Effector CD4-positive, alpha-beta T cell (primary cell): ENCODE measurements at places on chromosomes 1 and 21.
A peak's percentile ranks its signal among the peaks of the same experiment; 100 is the strongest.

DNA sequence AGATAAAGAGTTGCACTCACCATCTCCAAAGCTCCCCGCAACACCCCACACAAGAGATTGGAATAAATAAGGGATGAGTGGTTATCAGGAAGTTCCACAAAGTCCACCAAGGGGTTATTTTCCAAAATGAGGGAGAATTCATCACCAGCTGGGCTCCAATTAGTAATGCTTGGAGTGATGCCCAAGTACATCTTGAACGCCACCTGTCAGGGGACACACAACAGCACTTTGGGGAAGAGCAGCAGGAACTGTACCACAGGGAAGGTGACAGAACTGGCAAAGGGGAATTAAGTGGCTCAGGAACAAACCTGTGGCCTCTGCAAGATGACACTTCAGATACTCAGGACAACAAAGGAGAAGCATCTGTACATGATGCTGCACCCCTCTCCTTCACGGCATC, 11.5 kb downstream of the TRAPPC3 start:
- no peak for DNase-seq

DNA sequence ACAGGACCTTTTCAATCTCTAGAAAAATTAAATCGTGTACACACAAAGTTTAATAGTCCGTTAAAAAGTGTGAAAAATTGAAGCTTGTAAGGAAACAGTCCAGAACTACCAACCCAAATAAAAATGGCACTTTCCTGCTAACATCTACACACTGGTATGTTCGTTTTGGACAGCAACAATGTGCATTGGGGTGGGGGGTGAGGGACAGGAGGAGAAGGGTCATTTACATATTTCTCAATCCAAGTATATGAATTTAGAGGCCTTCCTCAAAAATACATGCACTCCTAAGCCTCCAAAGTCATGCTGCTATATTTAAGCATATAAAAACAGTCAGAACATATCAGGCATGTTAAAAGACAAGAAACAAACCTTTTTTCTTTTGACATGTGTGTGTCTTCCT, 2.5 kb downstream of the PPP1R15B start:
- DNase-seq: no peak

- DNase-seq: no peak
Measured at GRCh38 chr1:44678120-44678519, 3.6 kb downstream of the ARMH1 start.

DNA sequence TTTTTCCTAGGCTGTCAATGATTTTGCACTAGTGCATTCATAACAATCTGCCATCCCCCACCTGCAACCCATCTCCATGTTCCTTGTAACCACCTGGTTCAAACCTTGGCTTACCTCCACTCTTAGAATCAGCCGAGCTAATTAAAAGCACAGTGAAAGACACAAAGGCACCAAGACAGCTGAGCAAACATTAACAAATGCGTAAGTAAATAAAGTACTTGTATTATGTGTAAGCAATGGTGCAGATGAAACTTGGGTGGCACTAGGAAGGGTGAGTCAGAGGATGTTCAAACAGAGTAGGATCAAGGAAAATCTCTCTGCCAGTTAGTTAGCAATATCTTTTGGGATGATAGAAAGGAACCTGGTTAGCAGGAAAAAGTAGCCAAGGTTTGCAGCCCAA, 5.1 kb upstream of the FOXJ3 start:
- DNase-seq: no peak

DNA sequence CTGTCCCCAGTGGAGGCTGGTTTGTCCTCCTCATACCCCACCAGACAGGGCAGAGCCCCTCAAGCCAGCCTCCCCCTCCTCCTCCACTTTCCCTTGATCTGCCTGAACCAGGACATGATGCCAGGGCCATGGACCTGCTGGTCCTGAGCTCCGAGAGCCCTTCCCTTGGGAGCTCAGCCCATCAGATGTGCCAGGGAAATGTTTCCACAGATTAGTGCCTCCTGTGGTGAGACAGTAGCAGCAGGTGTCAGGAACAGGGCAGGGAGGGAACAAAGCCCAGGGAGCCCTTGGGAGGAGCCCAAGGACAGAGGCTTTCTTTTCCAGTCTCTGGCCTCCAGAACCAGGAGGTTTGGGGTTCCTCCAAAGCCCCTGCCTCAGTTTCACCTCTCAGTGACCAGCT, 14.6 kb upstream of the SLC41A1 start:
- DNase-seq: no peak

GRCh38 chr1:22607154-22607553, 29.3 kb upstream of the C1QA start:
- no peak for DNase-seq

DNA sequence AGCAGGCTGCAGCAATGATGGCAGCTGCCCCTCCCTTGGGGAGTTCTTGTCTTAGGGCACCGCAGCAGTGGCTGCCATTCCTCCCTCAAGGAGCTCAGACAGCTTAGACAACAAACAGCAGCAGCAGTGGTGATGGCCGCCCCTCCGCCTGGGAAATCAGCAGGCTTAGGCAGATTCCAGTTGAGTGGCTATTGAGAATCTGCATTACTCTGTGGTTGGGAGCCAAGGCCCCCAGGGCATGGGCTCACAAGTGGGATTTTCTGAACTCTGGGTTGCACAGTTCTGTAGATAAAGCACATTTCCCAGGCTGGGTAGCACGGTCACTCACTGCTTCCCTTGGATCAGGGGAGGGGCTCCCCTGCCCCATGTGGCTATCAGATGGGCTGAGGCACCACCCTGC, 1280.7 kb upstream of the TMPRSS15 start:
- no peak for DNase-seq

GRCh38 chr1:201144701-201145100, 9.6 kb downstream of the TMEM9 start:
- no peak for DNase-seq

- DNase-seq: no peak
Measured at GRCh38 chr1:213621077-213621476, 366.7 kb upstream of the PROX1 start.

- DNase-seq: no peak
Measured at GRCh38 chr1:51002516-51002915, 32.5 kb downstream of the CDKN2C start.

- no peak for DNase-seq
Measured at GRCh38 chr1:211741788-211742187, 66.4 kb upstream of the NEK2 start.

DNA sequence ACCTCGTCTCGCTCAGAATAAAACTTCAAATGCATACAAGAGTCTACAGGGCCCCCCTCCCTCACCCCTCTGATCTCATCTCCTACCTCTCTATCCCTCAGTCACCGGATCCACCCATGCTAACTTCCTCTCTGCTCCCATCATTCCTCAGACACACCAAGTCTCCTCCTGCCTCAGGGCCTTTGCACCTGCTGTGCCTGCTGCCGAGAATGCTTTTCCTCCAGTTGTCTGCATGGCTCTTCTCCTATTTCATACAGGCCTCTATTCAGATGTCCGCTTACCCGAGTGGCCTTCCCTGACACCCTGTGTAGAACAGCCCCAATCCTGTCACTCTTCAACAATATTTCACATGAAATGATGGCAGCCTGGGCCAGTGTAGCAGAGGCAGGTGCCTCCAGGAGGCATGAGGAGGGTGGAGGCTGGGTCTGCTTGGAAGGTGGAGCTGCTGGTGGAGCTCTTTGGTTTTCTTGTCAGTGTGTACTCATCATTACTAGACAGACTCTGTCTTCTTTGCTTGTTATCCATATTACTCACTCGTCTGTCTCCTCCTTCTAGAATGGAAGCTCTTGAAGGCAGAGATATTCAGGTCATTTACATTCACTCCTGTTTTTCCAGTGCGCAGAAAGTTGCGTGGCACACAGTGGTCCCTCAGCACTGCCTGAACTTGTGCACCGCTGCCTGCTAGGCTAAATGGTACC, 4.2 kb downstream of the SH2D2A start:
- no peak for DNase-seq

GRCh38 chr1:98677288-98677687, 15.8 kb downstream of the SNX7 start:
- DNase-seq: no peak

- no peak for DNase-seq
Measured at GRCh38 chr1:24503870-24504523, 1.4 kb downstream of the RCAN3 start.

GRCh38 chr1:31645274-31645568, 545 bp upstream of the PEF1 start:
- no peak for DNase-seq

- DNase-seq: peak; percentile 19
Measured at GRCh38 chr1:110155878-110156522, 5.7 kb downstream of the SLC6A17 start.

- DNase-seq: no peak
Measured at GRCh38 chr1:91635763-91636162, 135.1 kb downstream of the CDC7 start.

GRCh38 chr1:38030596-38031512, 15.7 kb downstream of the POU3F1 start:
- no peak for DNase-seq

- DNase-seq: no peak
Measured at GRCh38 chr1:51744506-51745303, 127.8 kb downstream of the OSBPL9 start.

DNA sequence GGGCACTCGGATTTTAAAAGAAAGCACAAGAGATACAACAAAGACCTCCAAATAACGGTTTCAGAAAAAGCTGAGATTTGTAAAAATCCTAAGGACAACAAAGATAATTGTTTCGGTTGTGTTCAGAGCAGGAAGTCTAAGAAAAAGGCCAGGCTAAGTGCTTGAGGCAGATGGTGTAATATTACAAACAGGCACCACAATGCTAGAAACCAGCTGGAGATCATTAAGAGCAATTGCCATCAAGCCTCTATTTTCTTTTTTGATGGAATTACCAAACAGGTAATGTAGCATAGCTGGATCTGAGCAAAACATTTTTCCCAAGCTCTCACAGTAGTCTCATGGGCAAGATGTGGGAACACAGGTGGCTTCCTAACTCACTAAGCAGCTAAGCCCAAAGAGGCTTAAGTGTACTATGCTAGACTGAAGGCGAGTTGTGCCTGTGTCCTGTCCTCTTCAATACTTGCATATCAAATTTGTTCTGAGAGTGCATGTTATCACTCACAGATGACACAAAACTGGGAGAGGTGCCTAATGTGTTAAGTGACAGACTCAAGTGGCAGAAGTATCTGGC, 161.6 kb downstream of the GLUL start:
- no peak for DNase-seq

- no peak for DNase-seq
Measured at GRCh38 chr1:61084491-61085031, 2.2 kb downstream of the NFIA start.

- no peak for DNase-seq
Measured at GRCh38 chr1:168637350-168637991, 61.1 kb downstream of the XCL1 start.

- DNase-seq: no peak
Measured at GRCh38 chr1:96076589-96076988, 645.0 kb upstream of the PTBP2 start.

- DNase-seq: no peak
Measured at GRCh38 chr1:201332021-201332420, 45.5 kb downstream of the TNNT2 start.

- DNase-seq: no peak
Measured at GRCh38 chr1:233613252-233614172, at the start of gene KCNK1. Gene KCNK1 (plus strand): TSS chr1:233614106. CDS start chr1:233614172, 66 bp downstream.

- DNase-seq: no peak
Measured at GRCh38 chr1:208111646-208112190, 132.5 kb downstream of the PLXNA2 start.

- DNase-seq: no peak
Measured at GRCh38 chr1:231699784-231700183, 73.2 kb downstream of the DISC1 start.

- no peak for DNase-seq
Measured at GRCh38 chr1:209659909-209660308, 7.7 kb upstream of the LAMB3 start.

- DNase-seq: no peak
Measured at GRCh38 chr1:186482661-186483255, 21.8 kb upstream of the PDC start.

DNA sequence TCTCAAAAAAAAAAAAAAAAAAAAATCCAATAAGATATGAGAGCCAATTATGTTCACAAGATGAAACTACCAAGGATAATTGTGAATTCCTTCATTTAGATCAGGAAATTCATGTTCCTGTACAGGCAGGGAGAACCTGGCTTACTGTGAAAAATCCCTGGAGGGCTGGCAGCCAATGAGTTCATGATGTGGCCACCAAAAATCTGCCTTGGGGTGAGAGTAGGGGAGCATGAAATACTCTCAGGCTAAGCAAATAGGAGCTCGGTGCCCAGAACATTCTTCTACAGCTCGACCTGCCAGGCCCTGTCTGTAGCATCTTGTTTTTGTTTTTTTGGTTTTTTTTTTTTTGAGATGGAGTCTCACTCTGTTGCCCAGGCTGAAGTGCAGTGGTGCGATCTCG, 50.1 kb downstream of the PIK3CD start:
- no peak for DNase-seq

GRCh38 chr1:31273619-31274018, 23.0 kb downstream of the SNRNP40 start:
- no peak for DNase-seq

DNA sequence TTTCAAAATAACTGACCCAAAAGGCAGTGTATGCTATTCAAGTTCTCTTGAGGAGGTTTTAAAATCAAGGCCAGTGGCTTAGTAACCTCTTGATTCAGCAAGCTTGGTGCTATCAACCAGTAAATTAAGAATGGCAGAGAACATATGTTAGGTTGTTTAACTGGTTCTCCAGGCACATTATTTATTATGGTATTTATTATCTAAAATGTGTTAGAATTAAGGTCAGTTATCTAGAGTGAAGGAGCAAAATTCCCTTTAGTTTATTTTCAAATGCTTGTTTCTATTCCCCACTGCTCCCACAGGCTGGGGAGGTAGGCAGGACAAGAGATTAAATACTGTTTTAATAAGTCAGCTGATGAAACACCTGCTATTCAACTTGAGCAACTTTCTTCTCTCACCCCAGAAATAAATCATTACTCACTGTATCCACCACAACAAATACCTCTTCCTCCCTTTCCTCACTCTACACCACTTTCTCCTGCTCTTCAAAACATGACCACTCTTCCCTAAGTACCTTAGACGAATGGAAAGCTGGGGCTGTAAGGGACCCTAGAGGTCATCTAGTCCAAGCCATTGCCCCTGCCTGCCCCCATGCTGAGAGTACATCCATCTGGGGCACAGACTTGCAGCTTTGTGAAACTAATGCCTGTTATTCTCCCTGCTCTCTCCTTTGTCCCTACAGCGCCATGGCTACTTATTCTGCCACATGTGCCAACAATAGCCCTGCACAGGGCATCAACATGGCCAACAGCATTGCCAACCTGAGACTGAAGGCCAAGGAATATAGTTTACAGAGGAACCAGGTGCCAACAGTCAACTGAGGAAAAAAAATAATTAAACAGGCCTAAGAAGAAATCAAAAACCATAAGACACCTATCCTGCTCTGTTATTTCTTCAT, 71.7 kb downstream of the PRRX1 start:
- DNase-seq: no peak

DNA sequence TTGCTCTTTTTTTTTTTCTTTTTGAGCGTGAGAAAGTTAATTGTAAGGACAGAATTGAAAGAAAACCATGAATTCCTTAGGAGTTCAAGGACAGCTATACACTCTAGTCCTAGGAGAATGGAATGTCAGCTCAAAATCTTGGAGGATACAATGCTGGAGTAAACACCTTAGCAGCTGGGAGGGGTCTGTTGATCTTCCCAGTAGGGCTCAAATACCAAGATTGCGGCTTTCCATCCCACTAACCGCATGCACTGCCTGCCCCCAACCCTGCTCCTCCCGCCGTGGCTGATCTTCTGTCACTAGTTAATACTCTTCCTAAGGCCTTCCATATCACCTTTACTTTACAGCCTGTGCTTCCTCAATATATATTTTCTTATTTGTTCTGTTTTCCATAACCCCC, 2.6 kb upstream of the PDC start:
- DNase-seq: no peak

GRCh38 chr1:86522240-86522639, 24.6 kb upstream of the CLCA4 start:
- DNase-seq: no peak

- DNase-seq: no peak
Measured at GRCh38 chr1:45409276-45409675, 69.0 kb upstream of the MUTYH start.
